ENCODE measurements at places on chromosomes 4 and X. TPM values are rescaled to one million over a fixed set of nuclear protein-coding genes. Genes with fewer than 3 reads are reported as not detected.

GATA1 gene
- total RNA-seq: 0.26 TPM

SRPX gene
- total RNA-seq: 7.7 TPM

ATP6AP2 gene
- total RNA-seq: 78.7 TPM

MED28 gene
- 102 TPM for total RNA-seq

PRRG1 gene
- 6.7 TPM for total RNA-seq

FAM9C gene
- total RNA-seq: 0.07 TPM

MSANTD1 gene
- total RNA-seq: 0.99 TPM

ZDHHC15 gene
- 1.5 TPM for total RNA-seq

MAGEA2B gene
- total RNA-seq: 13.7 TPM

FAM9B gene
- not detected for total RNA-seq

MAGEA1 gene
- total RNA-seq: not detected

RAB39B gene
- total RNA-seq: 6.9 TPM

PSAPL1 gene
- not detected for total RNA-seq

AMMECR1 gene
- total RNA-seq: 14.5 TPM

DEFB131A gene
- total RNA-seq: not detected

TEX13C gene
- total RNA-seq: 0.26 TPM

MEPE gene
- not detected for total RNA-seq

LIMCH1 gene
- total RNA-seq: 0.92 TPM
